ENCODE measurements at places on chromosomes 12 and 14.
A peak's percentile ranks its signal among the peaks of the same experiment; 100 is the strongest.

GRCh38 chr12:95197636-95198035 is 19.6 kb downstream of the FGD6 start:
- DNase-seq: no peak

- no peak for DNase-seq
Observed at GRCh38 chr12:133221241-133221640, 14.4 kb downstream of the ANHX start.

- DNase-seq: no peak
Observed at GRCh38 chr14:101908795-101909194, 55.6 kb upstream of the DYNC1H1 start.

GRCh38 chr12:103830025-103830725 is 10.9 kb downstream of the NT5DC3 start:
- DNase-seq: no peak

- no peak for DNase-seq
Observed at GRCh38 chr12:132161036-132161781, 17.0 kb downstream of the NOC4L start.

DNA sequence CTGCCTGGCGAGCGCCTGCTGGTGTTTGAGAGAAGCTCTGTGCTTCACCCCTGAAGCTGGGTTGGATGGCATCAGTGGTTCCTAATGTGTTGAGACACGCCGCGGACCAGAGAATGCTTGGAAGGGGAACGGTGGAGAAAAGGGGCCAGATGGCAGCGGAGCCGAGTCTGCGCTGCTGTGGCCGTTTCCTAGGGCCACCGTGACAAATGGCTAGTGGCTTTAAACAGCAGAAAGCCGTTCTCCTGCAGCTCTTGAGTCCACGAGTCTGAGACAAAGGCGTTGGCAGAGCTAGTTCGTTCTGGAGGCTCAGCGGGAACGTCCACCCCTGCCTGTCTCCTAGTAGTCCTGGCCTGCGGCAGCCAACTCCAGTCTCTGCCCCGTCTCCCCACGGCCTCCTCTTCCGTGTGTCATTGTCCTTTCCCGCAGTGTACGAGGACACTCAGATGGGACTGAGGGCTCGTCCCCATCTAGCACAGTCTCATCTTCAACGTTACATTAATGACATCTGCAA is 103.6 kb downstream of the ADGRD1 start:
- DNase-seq: no peak

DNA sequence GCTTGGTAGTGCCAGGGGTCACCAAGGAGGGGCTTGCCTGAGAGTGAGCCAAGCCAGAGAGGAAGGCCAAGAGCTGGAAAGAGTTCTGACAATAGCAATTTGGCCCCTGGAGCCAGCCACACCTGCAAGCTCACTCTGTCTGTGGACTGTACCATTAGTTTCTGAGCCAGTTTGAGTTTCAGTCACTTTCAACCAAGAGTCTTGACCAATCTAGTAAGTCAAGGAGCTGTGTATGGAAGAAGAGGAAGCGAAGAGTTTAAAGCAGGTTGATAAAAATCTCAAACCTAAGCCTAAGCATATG is 38.5 kb downstream of the NT5DC3 start:
- no peak for DNase-seq

DNA sequence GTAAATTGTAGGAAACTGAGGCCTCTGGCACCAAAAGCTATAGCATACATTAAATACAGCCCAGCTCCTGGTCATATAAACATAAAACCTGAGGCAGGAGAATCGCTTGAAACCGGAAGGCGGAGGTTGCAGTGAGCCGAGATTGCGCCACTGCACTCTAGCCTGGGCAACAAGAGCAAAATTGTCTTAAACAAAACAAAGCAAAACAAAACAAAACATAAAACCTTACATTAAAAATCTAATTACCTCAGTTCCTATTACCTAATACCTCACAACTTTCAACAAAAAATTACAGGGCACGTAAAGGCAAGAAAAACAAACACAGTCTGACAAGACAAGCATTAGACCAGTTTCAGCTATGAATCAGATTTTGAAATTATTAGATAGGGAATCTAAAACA is 36.7 kb downstream of the TMEM116 start:
- no peak for DNase-seq

- DNase-seq: no peak
Observed at GRCh38 chr12:76450690-76451089, 102.5 kb upstream of the BBS10 start.

GRCh38 chr12:105418821-105419291 is 88.4 kb downstream of the C12orf75 start:
- DNase-seq: no peak

GRCh38 chr14:99272899-99273765 is 1.1 kb upstream of the BCL11B start:
- DNase-seq: no peak

DNA sequence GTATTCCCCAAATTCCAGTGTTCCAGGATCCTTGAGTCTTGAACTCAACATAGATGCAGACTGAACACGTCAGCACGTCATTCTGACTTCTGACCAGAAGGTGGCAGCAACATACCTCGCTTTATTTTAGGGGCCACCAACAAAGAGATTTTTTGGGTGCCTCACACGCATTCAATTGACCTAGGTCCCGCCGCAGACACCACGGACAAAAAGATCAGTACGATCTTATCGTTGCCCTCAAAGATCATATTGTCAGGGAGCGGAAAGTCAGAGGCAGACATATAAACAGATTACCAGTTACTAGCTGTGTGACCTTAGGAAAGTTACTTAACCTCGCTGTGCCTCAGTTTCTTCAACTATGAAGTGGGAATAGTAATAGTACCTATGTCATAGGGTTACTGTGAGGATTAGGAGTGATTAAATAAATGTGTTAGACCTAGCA is 6.5 kb upstream of the PRPH start:
- peak; percentile 61 for DNase-seq
